ENCODE measurements at places on chromosomes 3 and 15.
A peak's percentile ranks its signal among the peaks of the same experiment; 100 is the strongest.

DNA sequence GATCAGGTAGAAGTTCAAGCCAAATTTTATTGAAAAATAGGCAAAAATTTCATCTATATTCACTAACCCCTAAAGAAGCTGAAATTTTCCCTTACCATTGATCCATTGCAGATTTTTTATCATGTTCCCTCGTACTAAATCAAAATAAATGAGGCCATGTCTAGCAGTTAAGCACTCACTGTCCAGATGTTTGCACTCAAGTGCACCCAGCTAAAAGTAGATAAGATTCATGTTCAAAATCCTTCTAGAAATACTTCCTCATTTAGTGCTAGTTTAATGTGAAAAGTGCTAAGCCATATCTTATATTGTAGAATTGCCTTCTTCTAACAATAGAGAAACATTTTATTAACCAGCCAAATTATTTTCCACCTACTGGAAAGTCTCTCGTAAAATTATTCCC, 164.7 kb upstream of the UBE2E2 start:
- no peak for DNase-seq

GRCh38 chr3:36827133-36827532, 62.8 kb upstream of the DCLK3 start:
- DNase-seq: no peak

DNA sequence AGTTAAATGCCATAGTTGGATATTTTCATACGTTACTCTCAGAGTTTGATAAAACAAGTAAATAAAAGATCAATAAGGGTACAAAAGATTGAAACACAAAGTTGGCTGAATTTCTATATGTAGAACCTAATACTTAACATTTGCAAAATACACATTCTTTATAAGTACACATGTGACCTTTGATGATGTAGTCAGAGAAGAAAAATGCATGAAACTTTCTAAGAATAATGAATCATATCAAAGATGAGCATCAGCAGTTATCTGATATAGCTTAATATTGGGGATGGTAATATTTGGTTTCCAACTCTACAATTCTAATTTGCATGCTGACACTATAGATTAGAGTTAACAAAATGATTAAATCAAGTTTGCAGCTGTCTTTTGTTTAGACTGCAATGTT, 188.0 kb upstream of the TGFBR2 start:
- no peak for DNase-seq

DNA sequence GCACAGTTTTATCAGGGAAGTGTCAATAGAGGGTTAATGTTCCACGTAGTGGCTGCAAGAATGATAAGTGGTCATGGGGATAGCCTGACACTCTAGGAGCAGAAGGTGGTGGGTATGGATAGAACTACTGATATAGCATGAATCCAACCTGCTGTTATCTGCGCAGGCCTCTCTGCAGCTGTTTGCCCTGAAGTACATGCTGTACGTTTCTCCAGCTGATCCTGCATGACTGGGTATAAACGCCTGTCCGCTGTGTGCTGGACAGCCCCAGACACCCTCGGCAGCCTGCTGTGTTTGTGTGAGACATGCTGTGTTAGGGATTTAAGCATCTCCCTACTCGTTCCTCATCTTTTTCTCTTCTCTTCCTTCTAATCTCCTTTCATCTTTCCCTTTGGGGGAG, 87.1 kb downstream of the LPP start:
- no peak for DNase-seq

DNA sequence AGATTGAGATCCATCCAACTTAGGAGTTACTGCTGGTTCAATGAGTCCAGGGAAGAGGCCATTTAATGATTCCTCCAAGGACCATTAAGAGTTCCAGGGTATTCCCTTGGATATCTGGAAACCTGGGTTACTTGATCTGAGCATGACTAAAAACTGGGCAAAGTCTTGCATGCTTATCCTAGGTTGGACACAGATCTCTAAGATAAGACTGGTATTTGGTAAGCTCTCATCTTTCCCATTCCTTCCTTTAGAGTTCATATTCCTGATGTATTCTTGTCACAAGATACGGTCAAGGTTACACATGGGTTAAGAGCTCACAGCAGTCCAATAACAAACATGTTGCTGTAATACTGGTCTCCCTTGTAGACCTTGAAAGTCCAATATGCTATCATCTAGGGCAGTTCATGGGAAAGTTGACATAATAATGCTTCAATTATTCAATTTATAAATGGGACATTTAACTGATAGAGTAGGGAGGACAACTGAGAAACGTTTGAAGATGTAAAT, 301.7 kb downstream of the TIGIT start:
- DNase-seq: no peak

DNA sequence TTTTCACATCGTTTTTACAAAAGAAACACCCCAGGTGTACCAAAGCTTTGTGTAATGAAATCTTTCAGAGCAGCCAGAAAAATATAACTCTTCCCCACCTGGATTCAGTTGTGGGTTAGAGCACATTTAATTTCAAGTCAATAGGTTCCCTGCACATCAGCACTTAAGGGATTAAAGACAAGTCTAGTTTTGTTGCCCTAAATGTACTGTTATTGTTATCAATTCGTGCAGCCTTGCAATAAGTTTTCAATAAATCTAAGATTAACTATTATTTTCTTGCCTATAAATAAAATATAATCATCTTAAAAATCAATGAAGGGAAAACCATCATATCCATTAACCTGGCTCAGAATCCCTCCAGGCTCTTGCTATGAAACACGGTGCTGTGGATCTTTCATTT, 172.5 kb upstream of the CDIN1 start:
- no peak for DNase-seq

GRCh38 chr3:195876297-195877064, 31.9 kb downstream of the TNK2 start:
- DNase-seq: peak; percentile 61

- DNase-seq: no peak
Measured at GRCh38 chr3:124680521-124680920, 49.7 kb upstream of the UMPS start.

- no peak for DNase-seq
Measured at GRCh38 chr15:74746389-74746788, 2.3 kb upstream of the CYP1A2 start.

GRCh38 chr3:155605571-155605970, 139.3 kb downstream of the PLCH1 start:
- DNase-seq: no peak

DNA sequence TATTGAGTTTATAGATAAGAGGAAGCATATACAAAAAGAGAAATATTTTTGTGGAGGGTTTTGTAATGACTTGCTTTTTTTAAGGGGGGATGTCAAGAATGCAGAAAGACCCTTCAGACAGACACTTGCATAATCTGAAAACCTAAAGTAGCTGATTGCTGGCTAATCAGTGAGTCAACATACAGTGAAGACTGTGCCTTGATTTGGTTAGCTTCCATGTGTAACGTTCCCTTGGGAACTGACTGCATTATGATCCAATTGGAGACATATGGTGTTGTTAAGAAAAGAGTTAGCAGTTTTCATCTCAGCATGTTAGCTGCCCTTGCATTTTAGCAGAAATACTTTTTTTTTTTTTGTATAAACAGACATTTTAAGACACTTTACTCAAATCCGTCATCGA, 483.2 kb downstream of the RBMS3 start:
- no peak for DNase-seq

DNA sequence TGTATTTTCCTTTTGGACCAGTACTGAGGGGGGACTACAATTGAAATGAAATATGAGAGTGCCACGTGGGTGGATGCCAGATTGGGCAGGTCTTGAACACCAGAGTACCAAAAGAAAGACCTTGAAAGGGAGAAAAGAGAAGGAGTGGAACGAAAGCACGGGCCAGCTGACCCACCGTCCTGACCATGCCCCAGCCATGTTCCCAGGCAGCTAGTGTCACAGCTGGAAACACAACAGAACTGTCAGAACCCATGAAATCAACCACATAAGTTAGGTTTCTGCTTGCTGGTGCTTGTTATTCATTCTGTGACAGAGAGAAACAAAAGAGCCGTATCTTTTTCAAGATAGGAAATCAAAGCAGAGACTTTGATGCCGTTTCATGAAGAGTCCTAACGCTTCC, 268.8 kb downstream of the MEX3B start:
- no peak for DNase-seq

GRCh38 chr15:27668471-27669220, 430.5 kb downstream of the OCA2 start:
- DNase-seq: no peak

GRCh38 chr3:66400411-66401156, 100.2 kb downstream of the LRIG1 start:
- DNase-seq: no peak

DNA sequence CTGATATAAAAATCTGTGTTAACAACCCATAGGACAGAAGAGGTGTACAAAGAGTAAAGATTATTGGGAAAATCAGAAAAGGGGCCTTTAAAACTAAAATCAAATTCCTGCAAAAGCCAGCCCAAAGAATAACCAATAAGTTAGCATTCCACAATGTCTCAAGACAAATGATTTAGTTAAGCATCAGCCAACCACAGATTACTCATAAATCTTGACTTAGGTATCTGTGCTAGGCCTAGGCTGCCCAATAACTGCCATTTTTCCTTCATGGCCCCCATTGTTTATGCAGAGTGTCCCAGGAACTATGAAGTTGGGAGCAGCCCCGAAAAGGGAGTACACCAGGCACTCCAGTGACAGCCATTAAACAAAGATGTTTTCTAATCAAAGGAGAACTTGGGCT, 7.4 kb downstream of the TRANK1 start:
- DNase-seq: no peak

- no peak for DNase-seq
Measured at GRCh38 chr3:72797773-72798543, 50.3 kb downstream of the SHQ1 start.

GRCh38 chr15:73426323-73426994, 16.5 kb upstream of the REC114 start:
- DNase-seq: no peak

DNA sequence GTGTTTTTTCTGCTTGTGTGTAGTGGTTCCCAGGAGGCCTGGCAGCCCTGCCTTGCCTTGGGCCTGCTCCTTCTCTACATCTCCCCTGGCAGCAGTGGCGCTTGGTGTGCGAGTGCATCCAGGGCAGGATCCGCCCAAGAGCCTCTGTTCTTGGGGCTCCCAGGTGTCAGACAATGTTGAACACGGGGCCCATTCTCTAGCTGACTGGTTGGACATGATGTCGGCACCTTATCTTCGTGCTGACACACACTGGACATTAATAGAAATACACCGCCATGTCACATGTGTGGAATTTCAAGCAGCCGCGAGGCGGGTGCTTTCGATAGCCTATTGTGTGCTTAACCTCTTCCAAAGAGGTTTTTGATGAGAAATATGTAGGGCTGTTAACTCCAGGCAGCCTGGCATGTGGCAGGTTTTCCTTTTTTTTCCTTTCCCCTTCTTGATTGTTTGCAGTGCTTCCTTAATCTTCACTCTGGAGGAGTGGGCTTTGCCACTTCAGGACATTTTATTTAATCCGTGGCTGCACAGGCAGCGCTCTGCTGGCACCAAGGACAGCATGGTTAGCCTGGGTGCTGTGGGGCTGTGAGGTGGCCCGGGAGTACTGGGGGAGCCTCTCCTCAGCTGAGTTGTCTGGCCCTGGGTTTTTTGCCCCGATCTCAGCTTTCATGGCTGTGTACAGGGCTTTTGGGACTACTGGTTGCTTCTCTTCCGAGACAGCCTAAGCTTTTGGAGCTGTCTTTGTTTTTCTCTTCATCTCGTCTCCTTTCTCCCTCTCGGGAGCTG, 42.5 kb downstream of the CHCHD6 start:
- no peak for DNase-seq

- peak; percentile 34 for DNase-seq
Measured at GRCh38 chr3:74067296-74067695, 442.6 kb upstream of the PDZRN3 start.

- DNase-seq: no peak
Measured at GRCh38 chr15:40042791-40043320, 3.9 kb upstream of the SRP14 start.

DNA sequence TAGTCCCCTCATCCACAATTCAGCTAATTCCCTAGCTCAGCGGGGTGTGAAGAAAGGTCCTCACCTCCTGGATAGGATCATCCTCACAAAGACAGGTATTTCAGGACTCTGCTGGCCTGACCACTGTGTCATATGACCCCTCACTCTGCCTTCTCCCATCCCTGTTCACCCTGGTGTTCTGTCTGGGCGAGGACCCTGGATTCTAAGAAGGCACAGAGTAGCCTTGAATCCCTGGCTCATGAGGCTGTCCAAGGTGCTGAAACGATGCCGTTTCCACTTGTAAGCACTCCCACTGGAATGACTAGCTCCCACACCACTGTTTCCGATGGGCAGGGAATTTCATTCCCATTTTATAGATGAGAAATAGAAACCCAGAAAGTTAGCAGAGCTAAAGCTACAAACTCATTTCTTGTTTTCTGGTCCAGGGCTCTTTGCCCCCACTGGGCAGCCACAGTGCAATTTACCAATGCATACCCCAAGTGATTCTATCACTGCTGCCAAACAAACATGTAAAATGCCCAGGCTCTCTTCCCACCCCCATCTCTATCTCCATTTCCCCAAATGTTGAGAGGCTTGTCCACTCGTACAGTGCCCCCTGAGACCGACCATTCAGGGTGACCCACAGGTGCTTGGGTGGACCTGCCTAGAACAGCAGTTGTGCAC, 83.2 kb downstream of the RAB11A start:
- peak; percentile 69 for DNase-seq

DNA sequence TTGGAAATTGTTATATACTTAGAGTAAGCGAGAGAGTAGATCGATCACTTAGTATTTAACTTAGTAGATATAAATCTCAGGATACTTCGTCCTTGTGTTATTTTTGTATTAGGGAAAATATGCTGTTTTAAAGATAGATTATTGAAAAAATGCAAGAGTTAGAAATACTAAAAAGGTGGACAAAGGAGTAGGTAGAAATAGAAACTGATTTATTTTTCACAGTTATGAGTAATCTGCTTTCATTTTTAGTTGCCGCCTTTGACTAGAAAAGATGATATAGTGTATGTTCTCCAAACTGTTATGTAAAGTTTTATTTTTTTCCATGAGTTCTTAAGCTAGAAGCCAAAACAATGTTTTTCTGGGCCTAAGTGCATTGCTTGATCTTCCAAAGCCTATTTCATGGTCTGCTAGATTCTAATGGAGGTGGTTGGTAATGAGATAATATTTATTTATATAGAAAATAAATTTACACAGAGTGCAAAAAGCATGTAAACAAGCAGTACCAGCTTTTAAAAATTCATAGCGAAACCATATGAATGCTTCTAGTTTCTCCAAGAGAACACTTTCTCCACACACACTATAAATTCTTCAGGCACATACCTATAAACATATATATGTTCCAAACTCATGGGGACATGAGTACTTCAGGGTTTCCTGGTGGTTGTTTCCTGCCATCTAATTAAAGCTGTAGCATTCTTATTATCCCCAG, 61.1 kb downstream of the DIPK2A start:
- DNase-seq: no peak

Data from AG20443 (cell line).